Fibroblast of lung (primary cell): ENCODE measurements at places on chromosomes 16 and 17. TPM values are rescaled to one million over a fixed set of nuclear protein-coding genes. Genes with fewer than 3 reads are reported as not detected.

TTLL6 gene
- polyA plus RNA-seq: not detected in 2 replicates

GRCh38 chr17:45677770-45678169, 106.3 kb upstream of the CRHR1 start:
- no peak for DNase-seq

TM4SF5 gene
- not detected in 2 replicates for polyA plus RNA-seq

GRCh38 chr16:49726155-49726554, 129.8 kb downstream of the ZNF423 start:
- no peak for DNase-seq

- DNase-seq: no peak
Observed at GRCh38 chr17:66985338-66986237, 21.1 kb downstream of the CACNG4 start.

IFI35 gene
- polyA plus RNA-seq: 33.4 and 52.0 TPM in 2 replicates

- no peak for DNase-seq
Observed at GRCh38 chr17:47704736-47705135, 10.8 kb downstream of the TBKBP1 start.

PRSS27 gene
- 0.16 and 0.24 TPM in 2 replicates for polyA plus RNA-seq

- no peak for DNase-seq
Observed at GRCh38 chr17:55986817-55987216, 166.5 kb upstream of the ANKFN1 start.

DNA sequence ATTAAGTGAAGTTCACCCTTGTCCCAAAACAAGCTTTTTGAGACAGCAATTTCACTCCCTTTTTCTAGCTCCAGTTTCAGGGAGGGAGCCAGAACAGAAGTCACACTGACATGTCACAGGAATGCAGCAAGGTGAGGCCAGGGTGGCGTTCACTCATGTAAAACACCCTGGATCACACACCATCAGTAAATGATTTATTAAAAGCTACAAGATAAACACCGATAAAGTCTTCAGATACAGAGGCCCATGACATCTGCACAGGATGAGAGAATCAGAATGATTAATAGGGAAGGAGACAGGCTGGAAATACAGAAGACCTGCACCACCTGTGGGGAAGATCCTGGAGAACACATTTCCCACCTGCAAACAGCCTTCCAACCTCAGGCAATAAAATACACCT, 77.5 kb upstream of the DYNLRB2 start:
- DNase-seq: no peak

- DNase-seq: no peak
Observed at GRCh38 chr17:53633856-53634255, 188.9 kb upstream of the KIF2B start.

DNA sequence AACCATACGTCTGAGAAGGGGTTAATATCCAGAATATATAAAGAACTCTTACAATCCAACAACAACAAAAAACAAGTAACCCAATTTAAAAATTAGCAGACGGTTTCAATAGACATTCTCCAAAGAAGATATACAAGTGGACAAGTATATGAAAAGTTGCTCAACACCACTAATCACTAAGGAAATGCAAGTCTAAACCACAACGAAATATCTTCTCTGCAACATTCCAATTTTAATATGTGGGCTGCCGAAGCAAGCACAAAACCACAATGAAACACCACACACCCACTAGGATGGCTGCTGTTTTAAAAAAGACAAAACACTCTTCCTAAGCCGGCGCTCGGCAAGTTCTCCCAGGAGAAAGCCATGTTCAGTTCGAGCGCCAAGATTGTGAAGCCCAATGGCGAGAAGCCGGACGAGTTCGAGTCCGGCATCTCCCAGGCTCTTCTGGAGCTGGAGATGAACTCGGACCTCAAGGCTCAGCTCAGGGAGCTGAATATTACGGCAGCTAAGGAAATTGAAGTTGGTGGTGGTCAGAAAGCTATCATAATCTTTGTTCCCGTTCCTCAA, 5.9 kb upstream of the SLC13A2 start:
- DNase-seq: peak; percentile 38

PDP2 gene
- polyA plus RNA-seq: 10.6 and 10.9 TPM in 2 replicates

- peak; percentile 36 for DNase-seq
Observed at GRCh38 chr17:47324224-47325020, 667 bp downstream of the EFCAB13 start.

DNA sequence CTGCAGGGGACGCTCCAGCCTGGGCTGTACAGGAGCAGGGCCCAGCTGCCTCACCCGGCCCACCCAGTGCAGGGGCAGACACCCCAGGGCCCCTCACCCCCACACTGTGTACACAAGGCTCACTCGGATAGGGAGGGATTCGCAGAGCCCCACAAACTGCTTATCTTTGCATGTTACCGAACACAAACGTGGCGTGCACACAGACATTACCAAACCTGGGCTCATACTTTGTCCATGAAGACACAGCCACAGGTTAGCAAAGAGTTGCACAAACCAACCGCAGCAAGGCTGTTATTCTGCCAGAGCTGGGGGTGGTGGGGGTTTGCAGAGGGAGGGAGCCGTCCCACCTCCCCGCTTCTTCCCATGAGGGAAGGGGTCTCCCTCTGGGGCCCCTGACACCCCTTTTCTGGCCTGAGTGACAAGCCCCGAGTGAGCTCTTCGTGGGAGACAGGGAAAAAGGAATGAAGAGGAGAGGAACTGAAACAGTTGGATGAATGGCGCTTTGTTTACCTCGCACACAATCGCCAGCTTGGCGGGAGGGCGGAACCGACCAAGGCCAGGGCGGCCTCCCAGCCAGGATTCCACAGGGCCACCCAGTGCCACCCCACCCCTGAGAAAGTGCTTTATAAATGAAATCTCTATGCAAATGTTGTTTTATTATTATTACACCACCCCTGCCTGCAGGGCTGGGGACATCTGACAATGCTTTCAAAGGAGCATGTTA, 434 bp upstream of the CPSF4L start:
- DNase-seq: peak; percentile 65

- peak; percentile 24 for DNase-seq
Observed at GRCh38 chr16:66551348-66551759, 1.0 kb upstream of the CKLF start.

GRCh38 chr17:82236142-82236971, 7.5 kb downstream of the SLC16A3 start:
- peak; percentile 64 for DNase-seq

DNA sequence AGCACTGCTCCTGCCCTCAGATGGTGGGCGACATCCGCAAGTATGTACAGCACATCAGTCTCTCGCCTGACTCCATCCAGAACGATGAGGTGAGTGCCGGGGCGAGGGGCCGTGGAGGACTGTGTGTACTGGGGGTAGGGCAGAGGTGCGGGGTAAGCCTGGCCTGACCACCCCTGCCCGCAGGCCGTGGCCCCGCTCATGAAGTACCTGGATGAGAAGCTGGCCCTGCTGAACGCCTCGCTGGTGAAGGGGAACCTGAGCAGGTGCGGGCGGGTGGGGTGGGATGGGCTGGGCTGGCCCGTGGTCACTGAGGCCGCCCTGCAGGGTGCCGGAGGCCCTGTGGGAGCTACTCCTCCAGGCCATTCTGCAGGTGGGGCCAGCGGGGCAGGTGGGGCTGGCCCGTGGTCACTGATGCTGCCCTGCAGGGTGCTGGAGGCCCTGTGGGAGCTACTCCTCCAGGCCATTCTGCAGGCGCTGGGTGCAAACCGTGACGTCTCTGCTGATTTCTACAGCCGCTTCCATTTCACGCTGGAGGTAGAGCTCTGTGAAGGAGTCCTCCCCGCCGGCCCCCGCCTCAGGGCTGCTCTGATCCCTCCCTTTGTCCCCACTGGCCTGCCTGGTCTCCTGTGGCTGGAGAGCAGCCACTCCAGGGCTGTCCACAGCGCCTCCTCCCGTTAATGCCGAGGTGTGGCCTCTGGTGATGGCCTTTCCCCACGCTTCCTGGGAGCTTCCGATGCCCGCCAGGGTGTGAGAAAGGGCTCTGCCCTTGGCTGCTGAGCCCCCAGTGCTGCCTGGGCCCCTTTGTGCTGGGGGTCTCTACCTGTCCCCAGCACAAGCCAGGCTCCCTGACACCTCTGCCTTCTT, 5.0 kb downstream of the TSR3 start:
- no peak for DNase-seq

- no peak for DNase-seq
Observed at GRCh38 chr17:73998653-73999645, 204.5 kb upstream of the RPL38 start.

DNA sequence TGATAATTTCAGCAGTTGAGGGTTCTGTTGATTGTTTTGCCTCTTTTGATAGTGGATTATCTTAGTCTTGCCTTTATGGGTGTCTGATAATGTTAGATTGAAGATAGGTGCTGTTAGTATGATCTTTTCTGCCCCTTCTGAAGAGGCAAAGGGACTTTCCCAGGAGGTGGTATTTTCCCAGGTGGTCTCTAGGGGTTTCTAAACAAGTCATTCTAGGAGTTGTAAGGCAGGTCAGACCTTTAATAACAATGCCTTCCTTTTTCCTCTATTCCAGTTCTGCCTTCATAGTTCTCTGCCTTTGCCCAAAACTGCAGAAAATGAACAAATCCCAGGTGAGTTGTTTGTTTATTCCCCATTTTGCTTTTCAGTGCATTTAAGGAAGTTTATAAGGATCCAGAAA, 4.3 kb downstream of the ZFP1 start:
- no peak for DNase-seq

TP53TG3F gene
- polyA plus RNA-seq: not detected in 2 replicates
